Activated naive CD4-positive, alpha-beta T cell treated with anti-CD3 and anti-CD28 coated beads, Interleukin-2, amount 50 U/mL, for 72 hours (primary cell): ENCODE measurements at places on chromosomes 16 and 17. TPM values are rescaled to one million over a fixed set of nuclear protein-coding genes. Genes with fewer than 3 reads are reported as not detected.

Gene NKD1
- 1.4 TPM for total RNA-seq

Gene RUNDC1
- total RNA-seq: 10.7 TPM

Gene MYH11
- not detected for total RNA-seq

Gene SRL
- not detected for total RNA-seq

Gene PRSS36
- 1.0 TPM for total RNA-seq

Gene RAPGEFL1
- total RNA-seq: 7.1 TPM

Gene PRSS33
- not detected for total RNA-seq

Gene TEX14
- 0.18 TPM for total RNA-seq

Gene KREMEN2
- not detected for total RNA-seq

Gene PIPOX
- total RNA-seq: 3.0 TPM

Gene HSD17B2
- not detected for total RNA-seq

Gene ZNF423
- total RNA-seq: not detected

Gene DNASE1L2
- 1.3 TPM for total RNA-seq

Gene NRN1L
- total RNA-seq: not detected

Gene DNAH9
- total RNA-seq: not detected

Gene RNF222
- total RNA-seq: 0.18 TPM

Gene ST6GALNAC1
- 3.0 TPM for total RNA-seq

Gene KRT20
- not detected for total RNA-seq

Gene SLC16A3
- 197 TPM for total RNA-seq

Gene IL17C
- not detected for total RNA-seq

Gene RRN3
- 35.4 TPM for total RNA-seq

Gene TLCD1
- total RNA-seq: 10.2 TPM

Gene GCGR
- not detected for total RNA-seq

Gene MGAT5B
- 0.77 TPM for total RNA-seq

Gene SULT1A3
- total RNA-seq: 18.0 TPM

Gene ACSM2B
- not detected for total RNA-seq

Gene ADPRM
- total RNA-seq: 10.0 TPM

Gene LLGL2
- 12.8 TPM for total RNA-seq

Gene GLIS2
- 0.80 TPM for total RNA-seq

Gene KCNH6
- 0.08 TPM for total RNA-seq

Gene MEFV
- total RNA-seq: not detected

Gene MYH8
- not detected for total RNA-seq

Gene EVPLL
- total RNA-seq: 0.54 TPM

Gene CIBAR2
- not detected for total RNA-seq

Gene NSMCE1
- 132 TPM for total RNA-seq

Gene IFT20
- 16.8 TPM for total RNA-seq

Gene SLC6A4
- not detected for total RNA-seq

Gene HYDIN
- 0.31 TPM for total RNA-seq

Gene ZP2
- total RNA-seq: not detected
